Fibroblast of the conjunctiva (primary cell): ENCODE measurements at places on chromosomes 16 and 17.

- DNase-seq = no peak
Observed at GRCh38 chr16:66581246-66581952, 2.1 kb downstream of the CMTM2 start.

DNA sequence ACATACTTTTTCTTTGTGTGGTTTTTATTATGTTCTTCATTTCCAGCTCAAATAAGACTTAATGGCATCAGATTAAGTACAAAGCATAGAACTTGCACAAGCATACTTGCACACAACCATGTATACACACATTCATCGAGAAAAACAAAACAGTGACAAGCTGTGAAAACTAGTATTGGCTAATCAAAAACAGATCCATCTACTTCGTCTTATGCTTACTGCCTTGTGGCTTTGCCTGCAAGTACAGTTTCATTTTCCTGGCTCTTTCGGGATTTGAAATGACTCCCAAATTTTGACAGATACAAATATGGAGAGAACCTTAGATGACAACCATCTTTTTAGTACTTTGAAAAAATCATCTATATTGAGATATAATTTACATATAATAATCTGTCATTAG lies 338.3 kb downstream of the BCAS3 start:
- peak; percentile 13 for DNase-seq

GRCh38 chr16:69119536-69119935 lies 12.9 kb downstream of the CHTF8 start:
- no peak for DNase-seq

DNA sequence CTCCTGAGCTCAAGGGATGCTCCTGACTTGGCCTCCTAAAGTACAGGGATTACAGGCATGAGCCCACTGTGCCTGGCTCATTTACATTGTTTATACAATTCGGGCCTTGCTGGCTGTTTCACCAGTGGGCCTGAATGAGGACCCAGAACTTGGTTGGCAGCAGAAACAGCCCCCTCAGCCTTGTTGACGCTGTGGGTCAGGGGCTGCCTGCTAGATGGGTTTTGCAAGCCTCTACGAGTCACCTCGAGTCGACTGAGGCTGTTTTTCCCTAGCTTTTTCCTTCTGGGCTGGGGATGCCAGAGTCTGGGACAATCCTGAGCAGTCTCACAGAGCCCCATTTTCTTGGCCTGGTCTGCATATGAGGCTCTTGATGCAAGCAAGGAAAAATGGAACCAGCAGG lies 16.1 kb downstream of the PPL start:
- no peak for DNase-seq

DNA sequence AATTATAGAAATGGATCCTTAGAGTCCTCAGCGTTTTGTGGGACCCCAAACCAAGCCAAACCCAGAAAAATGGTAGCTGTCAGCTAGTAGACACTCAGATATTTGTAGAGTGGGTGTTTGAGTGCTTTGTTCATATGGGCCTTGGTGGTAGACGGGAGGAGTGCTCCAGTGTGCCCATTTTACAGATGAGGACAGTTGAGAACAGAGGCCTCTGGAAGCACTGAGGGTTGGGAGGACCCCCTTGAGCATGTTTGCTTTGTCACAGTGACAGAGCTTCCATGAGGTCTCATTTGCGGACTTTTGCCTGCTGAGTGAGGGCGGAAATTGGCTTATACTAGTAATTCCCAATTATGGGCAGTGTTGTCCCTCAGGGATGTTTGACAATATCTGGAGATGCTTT lies 111.7 kb downstream of the ABCC6 start:
- no peak for DNase-seq

DNA sequence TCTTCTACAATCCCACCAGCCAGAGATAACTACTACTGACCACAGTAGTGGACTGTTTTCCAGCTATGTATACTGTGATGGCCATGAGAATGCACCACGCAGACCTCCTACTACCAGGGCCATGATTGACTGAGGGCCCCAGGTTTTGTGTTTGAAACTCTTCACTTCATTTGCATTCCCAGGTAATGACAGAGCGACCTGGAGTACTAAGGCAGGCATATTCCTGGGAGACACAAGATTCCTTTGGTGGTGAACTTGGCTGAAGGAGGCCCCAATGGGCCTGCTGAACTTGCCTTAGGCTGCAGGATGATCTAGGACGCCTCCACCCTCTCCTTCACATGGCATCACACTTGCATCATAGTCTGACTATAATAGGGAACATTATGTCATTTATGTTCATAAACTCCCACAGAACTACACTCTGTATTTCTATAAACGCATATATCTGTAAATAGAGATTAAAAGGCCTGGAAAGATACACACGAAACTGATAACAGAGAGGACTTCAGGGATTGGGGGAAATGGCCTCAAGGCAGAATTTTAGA lies 30.4 kb downstream of the CLEC19A start:
- DNase-seq = no peak

GRCh38 chr16:66390346-66391108 lies 24.0 kb downstream of the CDH5 start:
- DNase-seq = no peak

GRCh38 chr17:38900978-38901656 lies 24.3 kb upstream of the LASP1NB start:
- peak; percentile 81 for DNase-seq

GRCh38 chr16:83312718-83313245 lies 495.0 kb upstream of the HSBP1 start:
- DNase-seq = no peak

GRCh38 chr17:2862197-2862596 lies 66.0 kb downstream of the RAP1GAP2 start:
- no peak for DNase-seq
